ENCODE measurements at places on chromosomes 7 and 10.
A peak's percentile ranks its signal among the peaks of the same experiment; 100 is the strongest.

GRCh38 chr10:123645016-123645415 is 21.1 kb upstream of the GPR26 start:
- no peak for DNase-seq

GRCh38 chr10:122375679-122376160 is 1.2 kb downstream of the PLEKHA1 start:
- DNase-seq = no peak

- DNase-seq = no peak
Measured at GRCh38 chr10:43430926-43431663, 5.8 kb upstream of the ZNF487 start.

DNA sequence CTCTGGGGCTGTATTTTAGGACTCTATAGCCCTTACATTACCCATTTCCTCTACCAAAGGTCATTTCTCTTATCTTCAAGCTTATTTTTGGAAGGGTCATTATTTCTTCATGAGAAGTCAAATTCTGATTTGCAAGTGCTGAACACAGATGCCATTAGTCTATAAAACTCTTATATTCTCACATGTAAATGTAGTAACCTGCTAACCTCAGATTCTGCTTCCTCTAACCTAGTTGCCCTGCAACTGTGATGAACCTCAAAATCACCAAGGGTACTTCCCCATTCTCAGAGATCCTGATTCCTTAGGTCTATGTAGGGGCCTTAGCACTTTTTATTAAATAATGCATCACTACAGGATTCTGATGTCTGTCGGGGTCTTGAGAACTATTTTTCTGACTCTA is 6.3 kb downstream of the FAS start:
- DNase-seq = no peak

DNA sequence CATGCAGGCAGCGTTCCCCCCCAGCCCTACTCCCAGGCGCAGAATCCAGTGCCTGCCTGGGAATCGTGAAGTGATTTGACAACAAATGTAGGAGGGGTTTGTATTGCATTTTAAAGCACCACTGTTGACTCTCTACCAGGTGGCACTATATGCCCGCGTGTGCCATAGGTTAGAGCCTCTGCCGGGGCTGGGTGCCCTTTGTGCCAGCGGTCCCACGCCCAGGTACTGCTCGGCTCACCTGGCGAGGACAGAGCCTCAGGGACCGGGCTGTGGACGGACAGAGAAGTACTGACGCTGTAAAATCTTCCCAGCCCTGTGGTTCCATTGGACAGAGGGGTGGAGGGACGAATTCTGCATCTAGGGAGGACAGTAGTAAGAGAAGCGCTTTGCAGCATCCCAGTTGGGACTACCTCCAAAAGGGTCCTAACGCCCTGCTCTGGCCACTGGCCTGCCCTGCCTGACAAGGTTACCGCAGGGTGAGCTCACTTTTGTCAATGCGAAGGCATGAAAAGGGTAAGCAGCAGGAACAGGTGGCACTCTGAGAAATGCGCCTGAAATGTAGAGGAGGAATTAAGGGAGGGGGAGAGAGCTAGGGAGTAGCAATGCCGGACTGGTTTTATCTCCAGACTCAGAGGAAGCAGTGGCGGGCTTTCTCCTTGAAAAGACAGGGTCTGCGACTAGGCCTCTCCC is 788 bp upstream of the CACNA2D1 start:
- DNase-seq = no peak

DNA sequence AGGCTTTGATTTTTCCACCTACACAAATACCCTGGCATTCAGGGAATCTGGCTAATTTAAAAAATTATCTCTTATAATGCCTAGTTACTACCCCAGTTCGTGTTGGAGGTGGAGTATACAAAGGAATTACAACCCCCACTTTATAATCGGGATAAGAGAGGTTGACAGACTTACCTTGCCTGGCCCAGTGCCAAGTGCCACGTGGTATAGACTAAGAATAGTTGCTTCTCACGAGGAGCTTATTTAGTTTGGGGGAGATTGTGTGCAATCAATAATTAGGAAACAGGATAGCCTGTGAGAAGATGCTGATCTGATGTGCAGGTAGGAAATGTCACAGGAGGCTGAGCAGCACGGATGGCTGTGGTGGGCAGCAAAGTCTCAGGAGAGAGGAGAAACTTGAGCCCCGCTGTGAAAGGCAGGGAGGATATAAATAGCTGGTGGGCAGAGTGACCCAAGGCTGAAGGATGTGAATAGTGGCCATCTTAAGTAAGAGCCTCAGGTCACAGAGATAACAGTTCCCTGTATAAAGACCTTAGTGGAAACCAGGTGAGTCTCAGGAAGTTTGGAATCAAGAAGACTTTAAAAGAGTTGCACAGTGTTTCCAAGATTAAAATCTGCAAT is 11.3 kb upstream of the ATXN7L1 start:
- no peak for DNase-seq

GRCh38 chr10:79434821-79435251 is 10.6 kb downstream of the ZCCHC24 start:
- DNase-seq = no peak

- DNase-seq = no peak
Measured at GRCh38 chr7:964401-965231, 10.1 kb upstream of the ADAP1 start.

- DNase-seq = no peak
Measured at GRCh38 chr7:40720416-40720815, 585.6 kb downstream of the SUGCT start.

DNA sequence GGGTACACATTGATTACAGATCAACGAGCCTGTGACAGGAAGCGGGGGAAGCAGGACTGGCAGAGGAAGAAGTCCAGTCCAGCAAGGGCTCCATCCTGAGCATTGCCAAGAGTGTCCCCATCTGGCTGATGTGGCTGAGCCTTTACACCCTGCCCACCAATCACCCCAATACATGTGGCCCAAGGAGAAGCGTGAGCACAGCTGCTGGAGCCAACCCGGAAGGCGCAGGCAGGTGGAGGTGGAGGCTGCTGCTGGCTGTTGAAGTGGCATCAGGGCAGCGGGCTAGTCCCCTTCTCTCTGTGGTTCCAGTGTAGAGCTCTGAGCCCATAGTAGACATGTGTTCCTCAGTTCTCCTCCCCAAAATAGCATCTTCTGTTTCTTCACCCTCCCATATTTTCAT is 6.8 kb upstream of the AMPH start:
- DNase-seq = no peak

DNA sequence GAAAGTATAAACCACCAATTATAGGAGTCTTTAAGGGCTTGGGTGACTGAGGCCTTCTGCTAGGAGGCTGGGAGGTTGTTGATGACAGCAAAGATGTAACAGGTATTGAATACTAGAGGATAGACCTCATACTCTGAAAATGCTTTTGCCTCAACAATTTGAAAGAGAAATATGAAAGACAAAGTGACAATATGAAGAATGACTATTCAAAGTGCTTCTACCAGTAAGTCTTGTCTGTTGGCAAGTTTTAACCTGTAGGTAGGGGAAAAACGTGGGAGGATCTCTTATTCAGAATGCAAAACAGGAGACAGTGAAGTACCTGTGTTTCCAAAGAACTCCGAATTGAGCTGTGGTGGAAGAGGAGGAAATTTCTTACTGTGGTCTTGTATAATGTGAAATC is 38.2 kb downstream of the GBF1 start:
- DNase-seq = no peak

- DNase-seq = peak; percentile 16
Measured at GRCh38 chr10:1126461-1126860, 70.3 kb downstream of the WDR37 start.

GRCh38 chr10:121490871-121491519 is 107.2 kb downstream of the FGFR2 start:
- DNase-seq = no peak

DNA sequence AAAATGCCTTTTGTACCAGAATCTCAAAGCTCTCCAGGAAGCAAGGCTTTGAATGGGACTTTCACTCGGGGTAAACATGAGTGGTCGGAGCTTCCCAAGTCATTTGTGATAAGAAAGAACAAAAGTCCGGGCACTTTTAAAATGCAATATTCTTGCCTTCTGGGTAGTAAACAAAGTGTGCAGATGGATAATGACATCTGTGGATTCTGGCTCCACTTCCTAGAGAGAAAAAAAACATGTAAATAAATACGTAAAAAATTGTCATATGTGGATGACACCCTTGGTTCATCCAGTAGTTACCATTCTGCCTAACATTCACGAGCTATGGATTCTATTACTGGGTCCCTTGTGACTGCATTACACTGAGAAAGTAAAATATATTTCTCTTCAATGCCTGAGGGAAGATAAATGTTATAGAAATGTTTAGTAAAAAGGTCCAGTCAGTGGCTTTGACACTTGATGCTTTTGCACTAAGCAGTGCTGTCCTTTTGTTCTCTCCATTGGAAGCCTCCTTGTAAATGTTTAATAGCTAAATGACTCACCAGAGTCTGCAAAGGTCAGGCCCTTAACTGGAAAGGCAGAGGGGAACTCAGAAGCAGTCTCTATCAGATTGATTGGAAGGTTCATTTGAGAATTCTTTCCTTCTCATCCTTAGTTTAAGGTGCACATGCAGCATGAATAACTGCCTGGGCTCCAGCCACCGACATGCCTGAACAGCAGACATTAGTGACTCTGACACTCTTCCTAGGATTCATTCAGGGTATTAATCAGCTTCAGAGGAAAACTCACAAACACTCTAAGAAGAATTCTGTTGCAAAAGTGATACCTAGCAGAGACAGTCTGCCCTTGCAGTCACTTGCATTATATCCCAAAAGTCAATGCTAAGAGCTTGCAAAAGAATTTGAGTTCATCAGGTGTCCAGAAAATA is 11.7 kb upstream of the EDRF1 start:
- no peak for DNase-seq

DNA sequence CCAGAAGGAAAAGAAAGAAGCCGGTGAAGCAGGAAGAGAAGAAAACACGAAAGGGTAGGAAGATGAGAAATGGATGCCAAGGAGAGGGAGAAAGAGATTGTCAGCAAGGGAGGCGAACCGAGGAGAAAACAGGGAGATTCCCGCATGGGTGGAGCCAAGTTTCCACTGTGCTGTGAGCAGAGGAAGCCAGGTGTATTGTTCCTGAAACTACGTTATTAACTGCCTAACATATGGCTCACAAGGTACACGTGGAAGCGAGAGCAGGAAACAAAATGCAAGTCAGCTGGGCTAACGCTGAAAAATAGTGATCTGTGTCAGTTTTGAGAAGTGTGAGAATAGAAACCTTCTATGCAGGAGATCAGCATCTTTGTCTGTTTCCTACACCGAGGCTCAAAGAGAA is 20.4 kb upstream of the HIPK2 start:
- no peak for DNase-seq

GRCh38 chr10:37854626-37855025 is 2.8 kb downstream of the ZNF248 start:
- DNase-seq = no peak

GRCh38 chr10:107553470-107553869 is 389.0 kb upstream of the SORCS1 start:
- DNase-seq = no peak

DNA sequence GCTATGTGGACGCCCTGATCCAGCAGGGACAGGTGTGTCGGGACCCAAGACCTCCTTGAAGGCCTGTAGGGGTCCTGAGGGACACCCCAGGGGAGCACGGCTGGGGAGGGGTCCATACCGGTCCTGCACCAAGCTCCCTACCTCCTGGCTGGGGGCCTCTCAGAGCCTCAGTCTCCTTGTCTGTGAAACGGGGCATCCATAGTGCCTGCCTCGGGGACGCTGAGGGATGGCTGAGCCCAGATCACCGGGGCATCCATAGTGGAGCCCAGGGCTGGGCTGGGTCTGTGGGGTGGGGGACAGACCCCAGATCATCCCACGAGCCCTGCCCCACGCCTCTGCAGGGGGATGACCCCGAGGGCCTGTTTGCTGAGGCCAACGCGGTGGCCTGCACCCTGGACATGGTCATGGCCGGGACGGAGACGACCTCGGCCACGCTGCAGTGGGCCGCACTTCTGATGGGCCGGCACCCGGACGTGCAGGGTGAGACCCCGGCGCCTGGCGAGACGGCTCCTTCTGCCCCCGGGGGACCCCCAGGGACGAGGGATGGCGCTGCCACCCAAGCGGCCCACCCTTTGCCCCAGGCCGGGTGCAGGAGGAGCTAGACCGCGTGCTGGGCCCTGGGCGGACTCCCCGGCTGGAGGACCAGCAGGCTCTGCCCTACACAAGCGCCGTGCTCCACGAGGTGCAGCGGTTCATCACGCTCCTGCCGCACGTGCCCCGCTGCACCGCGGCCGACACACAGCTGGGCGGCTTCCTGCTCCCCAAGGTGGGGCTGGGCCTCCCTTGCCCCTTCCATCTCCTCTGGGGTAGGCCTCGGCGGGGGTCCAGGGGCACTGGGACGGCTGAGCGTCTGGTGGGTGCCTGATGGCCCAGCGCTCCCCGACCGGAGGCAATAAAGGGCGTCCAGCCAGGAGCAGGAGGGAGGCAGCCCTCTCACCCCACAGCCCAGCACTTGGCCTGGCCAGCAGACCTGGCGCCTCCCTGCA is 4.1 kb downstream of the CYP2W1 start:
- DNase-seq = no peak

- no peak for DNase-seq
Measured at GRCh38 chr10:104325436-104326435, 12.5 kb downstream of the ITPRIP start.

DNA sequence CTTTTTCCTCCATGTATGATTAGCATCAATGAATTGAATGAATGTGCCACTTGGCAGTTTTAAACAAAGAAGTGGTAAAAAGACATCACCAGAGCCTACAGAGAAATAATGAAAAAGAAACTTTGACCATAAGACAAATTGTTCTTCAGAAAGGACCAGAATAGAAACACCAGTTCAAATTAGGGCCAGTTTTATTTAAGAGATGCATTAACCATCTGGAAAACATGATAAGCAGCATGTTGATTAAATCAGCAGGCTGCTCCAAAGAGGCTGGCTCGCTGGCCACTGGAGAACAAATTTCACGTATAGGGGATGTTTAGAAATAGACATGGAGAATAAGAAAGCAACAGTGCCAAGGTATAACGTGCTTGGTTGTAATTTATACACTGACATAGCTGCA is 242.3 kb upstream of the AOAH start:
- DNase-seq = no peak

GRCh38 chr10:95579835-95580535 is 18.8 kb upstream of the SORBS1 start:
- DNase-seq = no peak

GRCh38 chr7:35465791-35466336 is 212.0 kb upstream of the TBX20 start:
- DNase-seq = no peak

GRCh38 chr10:71191551-71192076 is 20.8 kb upstream of the UNC5B start:
- DNase-seq = no peak

DNA sequence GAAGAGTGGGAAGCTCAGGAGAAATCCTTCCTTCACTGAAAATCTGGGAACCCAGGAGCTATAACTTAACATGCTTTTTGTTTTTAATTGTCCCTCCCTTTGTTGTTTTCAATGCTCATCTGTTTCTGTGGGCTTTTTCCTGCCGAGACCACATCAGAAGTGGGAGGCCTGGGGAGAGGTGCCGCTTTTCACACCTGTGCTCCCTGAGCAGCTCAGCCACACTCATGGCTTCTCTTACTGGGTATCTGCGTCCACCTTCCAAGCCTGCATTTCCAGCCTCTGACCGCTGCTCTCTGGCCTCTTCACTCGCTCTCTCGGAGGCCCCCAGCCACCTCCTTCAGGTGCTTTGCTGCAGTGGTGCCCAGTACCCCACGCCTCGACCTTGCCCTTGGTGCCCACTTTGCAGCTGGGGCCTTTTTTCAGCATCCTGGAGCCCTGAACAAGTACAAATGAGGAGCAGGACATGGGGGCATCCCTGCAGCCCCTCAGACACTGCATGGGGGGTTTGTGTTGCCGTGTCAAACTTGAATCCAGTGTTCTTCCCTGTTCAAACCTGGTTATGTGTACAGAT is 9.9 kb downstream of the C7orf57 start:
- no peak for DNase-seq
